ENCODE measurements at places on chromosomes 6 and 20. TPM values are rescaled to one million over a fixed set of nuclear protein-coding genes. Genes with fewer than 3 reads are reported as not detected.

- no peak for DNase-seq
These were observed 634.4 kb downstream of the UTRN start for GRCh38 chr6:144919560-144919959.

DNA sequence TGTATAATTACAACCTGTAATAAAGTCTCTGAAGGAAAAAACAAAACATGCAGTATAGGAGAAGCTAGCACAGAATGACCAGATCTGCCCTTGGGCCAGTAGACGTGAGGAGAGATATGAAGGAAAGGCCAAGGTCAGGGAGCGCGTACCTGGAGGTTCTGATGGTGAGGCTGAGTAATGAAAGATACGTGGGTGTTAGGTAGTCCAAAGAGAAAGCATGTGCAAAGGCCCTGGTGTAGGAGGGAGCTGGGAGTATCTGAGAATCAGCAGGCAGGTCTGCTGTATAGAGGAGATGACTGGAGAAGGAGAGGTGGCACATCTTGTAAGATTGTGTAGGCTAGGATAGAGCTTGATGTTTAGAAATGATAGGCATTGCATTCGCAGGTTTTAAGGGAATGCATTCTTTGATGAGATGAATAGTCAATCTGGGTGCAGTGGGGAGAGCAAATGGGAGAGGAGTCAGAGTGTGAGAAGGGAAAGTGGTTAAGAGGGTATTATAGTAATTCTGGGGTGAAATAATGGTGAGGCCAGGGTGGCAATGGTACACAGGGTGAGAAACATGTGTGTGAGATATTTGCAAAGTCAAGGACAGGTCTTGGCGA lies 15.9 kb upstream of the TFB1M start:
- no peak for DNase-seq

DNA sequence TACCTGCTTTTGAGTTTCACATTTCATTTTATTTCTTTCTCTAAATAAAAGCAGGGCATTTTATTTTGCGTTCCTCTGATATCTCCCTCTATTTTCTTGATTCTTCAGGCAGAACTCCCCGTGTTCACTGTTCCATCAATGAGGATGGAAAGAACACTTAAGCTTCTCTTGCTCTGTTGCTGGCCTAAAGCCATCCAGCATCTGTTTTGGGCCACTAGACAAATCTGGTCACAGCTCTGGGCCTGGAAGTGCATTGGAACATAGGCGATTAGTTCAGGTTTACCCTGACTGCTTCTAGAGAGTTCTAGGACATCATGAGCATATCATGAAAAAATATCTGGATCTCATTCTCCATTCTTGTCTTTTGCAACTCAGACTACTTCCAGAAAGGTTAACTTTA lies 611.2 kb downstream of the UTRN start:
- no peak for DNase-seq

- peak; percentile 27 for DNase-seq
These were observed 48.1 kb downstream of the KCNS1 start for GRCh38 chr20:45052698-45053429.

- DNase-seq, result no peak
These were observed 14.0 kb downstream of the MAP3K7 start for GRCh38 chr6:90572856-90573255.

- DNase-seq, result no peak
These were observed 41.3 kb upstream of the CLDN20 start for GRCh38 chr6:155222506-155222905.

GRCh38 chr6:107533415-107534059 lies 43.6 kb downstream of the SOBP start:
- DNase-seq, result no peak

GRCh38 chr6:56104591-56104990 lies 142.8 kb downstream of the COL21A1 start:
- no peak for DNase-seq

DNA sequence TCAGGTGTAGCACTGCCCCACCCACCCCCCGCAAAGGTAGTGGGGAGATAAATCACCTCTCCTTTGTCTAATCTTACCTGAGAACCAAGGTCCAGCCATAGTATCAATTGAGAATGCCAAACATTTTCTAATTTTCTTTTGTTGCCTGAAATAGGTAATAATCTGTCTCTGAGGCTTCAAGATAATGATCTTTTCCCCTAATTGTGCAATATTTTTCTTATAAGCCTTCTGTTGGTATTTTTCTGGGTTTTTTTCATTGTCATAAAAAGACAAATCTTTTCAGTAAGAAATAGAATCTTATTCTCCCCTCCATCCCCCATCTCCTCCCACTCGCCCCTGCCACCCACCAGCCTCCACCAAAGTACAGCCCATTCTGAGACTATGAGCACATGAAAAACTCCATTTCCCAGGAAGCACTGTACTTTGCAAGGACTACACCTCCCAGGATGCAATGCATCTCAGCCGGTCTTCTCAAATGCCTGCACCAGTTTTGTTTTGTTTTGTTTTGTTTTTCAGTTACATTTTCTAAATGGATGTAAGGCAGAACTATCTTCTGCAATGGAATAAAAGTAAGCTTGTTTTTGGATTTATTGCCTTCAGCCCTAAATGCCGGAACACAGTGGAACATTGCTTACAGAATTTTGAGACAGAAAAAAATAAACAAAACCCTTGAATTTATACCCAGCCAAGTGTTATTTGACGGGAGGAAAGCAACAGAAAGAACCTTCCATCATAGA lies 268.0 kb downstream of the TFAP2A start:
- peak; percentile 53 for DNase-seq

- DNase-seq, result peak; percentile 41
These were observed 146.5 kb upstream of the ZNF217 start for GRCh38 chr20:53739799-53740785.

DNA sequence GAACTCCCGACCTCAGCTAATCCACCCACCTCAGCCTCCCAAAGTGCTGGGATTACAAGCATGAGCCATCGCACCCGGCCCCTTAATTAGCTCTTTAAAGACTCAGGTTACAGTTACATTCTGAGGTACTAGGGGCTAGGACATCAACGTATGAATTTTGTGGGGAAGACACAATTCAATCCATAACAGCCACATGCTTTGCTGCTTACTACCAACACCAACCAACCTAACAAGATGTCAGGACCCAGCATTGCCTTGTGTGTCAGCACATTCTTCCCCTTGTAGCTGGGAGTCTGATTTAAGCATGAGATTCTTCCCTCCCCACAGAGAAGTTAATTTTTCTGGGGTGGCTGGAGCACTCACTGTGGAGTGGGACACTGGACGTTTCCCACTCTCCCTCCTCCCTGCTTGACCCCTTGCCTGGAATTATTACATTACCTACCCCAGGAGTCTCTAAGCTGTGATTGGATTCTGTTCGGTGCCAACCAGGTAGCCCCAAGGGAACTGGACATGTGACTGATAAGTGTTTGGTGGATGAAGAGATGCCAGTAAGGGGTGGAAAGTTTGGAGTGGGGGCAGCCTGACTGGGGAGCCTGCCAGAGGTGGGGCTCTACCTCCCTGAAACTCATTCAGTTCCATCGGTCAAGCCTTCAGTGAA lies 5.6 kb upstream of the PXMP4 start:
- DNase-seq, result no peak

- DNase-seq, result no peak
These were observed 13.6 kb upstream of the SPAG4 start for GRCh38 chr20:35601990-35602389.

DNA sequence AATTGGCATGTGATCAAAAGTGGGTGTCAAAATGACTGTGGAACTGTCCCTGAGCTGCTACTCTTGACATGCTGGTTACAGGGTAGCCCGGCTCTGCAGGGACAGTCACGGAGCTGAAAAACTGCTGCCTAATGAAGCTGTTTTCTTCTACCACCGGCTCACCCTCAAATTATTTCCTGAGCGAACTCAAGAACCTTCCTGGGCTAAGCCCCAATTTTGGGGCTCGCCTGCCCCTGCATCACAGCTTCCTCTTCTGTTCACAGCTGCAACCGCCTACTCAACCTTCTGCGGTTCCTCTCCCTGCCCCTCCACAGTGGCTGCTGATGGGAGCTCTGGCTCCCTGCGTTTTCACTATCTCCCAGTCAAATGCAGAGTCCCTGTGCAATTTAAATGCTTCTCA lies 110.8 kb upstream of the MLN start:
- DNase-seq, result no peak

GRCh38 chr6:83354747-83355146 lies 76.1 kb downstream of the ME1 start:
- no peak for DNase-seq

DNA sequence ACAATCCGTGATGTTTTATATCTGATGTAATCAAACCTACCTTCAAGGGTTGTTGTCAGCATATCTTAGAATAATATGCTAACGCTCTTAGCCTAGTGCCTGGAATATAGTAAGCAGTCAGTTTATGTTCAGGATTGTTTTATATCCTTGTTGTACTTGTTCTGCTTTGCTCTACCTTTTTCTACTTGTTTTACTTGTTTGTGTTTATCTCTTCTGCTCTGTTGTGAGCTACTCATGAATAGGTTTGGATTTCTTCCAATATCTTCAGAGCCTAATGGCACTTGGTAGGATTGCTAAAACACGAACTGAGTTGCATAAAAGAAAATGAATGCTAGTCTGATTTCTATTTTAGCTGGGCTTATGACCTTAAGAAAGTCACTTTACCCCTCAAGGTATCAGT lies 40.1 kb downstream of the DNAH8 start:
- no peak for DNase-seq

GRCh38 chr20:62775206-62775605 lies 21.1 kb upstream of the MRGBP start:
- DNase-seq, result no peak

DNA sequence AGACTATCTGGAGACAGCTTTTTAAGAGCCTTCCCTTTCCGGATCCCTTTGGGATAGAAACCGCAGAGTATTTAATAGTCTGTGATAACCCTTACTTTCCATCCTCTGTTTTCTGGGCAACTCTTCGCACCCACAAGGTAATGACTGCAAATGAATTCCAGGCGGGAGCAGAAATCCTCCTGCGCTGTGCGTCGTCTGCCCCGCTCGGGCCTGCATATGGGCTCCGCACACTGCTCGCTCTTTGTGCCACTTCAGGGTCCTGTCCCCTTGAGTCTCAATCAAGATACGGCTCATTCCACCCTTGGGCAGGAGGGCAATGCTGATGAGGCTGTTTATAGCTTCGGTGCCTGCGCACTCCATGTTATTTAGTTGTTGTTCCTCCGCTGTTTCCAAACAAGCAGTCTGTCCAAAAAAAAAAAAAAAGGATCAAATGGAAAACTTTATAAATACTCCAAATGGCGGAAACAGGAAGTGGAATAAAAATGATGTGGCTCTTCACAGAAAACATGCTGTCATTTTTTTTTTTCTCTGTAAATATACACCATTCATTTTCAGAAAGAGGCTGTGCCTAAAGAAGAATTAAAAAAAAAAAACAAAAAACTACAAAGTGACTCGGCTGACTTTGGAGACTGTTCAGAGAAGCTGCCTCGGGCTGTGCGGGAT lies 169.6 kb upstream of the GMDS start:
- no peak for DNase-seq

GRCh38 chr20:49976542-49976941 lies 6.2 kb upstream of the SNAI1 start:
- DNase-seq, result peak; percentile 48

DNA sequence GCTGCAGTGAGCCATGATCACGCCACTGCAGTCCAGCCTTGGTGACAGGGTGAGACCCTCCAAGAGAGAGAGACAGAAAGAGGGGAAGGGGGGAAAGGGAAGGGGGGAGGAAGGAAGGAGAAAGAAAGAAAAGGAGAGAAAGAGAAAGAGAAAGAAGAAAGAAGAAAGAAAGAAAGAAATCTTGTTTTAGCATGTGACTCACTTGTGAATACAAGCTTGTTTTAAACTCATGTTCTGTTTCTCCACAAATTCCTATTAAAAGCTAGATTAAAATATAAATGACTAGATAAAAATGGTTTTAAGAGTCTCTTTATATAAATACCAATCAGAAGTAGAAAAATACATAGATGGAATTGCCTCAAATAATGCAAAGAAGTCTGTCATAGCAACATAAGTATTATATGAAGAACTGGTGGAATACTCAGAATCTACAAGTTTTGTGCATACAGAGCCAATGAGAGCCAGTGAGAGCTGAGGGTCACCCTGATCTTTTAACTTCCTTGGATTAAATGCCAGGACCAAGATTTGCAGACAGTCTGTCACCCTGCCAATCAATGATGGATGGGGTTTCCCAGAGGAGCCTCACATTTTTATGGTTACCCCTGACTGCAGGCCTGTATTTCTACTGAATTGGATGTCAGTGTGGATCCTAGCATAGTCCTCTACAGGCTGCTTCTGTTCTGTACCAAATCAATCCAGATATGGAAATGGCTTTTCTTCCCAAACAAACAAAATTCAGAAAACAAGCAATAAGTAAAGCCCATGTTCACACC lies 50.8 kb upstream of the LY86 start:
- DNase-seq, result no peak

GRCh38 chr6:163341224-163342061 lies 73.1 kb upstream of the QKI start:
- DNase-seq, result peak; percentile 75

- no peak for DNase-seq
These were observed 13.0 kb downstream of the RPRD1B start for GRCh38 chr20:38046572-38046971.

GRCh38 chr6:117956386-117956785 lies 49.3 kb downstream of the SLC35F1 start:
- no peak for DNase-seq

GRCh38 chr20:47876311-47877088 lies 91.2 kb upstream of the SULF2 start:
- no peak for DNase-seq

GRCh38 chr6:7787137-7787608 lies 61.3 kb downstream of the BMP6 start:
- no peak for DNase-seq

DNA sequence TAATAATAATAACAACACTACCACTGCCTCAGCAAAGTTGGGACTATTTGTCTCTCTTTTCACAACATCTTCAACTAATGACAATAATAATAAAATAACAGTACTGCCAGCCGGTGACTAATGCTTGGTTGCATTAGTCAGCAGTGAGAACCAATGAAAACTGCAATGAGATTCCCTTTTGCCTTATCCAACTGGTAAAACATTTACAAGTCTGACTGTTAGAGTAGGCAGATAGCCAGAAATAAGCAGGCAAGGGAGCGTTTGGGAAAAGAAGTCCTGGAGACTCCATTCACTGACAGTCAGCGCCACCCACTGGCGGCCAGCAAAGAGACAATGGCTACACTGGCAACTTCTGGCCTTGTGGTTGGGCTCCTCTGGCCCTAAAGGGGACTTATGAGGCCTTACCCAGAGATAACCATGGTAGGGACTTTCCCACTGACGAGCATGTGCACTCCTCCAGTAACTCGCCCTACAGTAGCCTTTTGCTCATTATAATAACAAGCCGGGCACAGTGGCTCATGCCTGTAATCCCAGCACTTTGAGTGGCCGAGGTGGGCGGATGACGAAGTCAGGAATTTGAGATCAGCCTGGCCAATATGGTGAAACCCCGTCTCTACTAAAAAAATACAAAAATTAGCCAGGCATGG lies 3.4 kb upstream of the NSFL1C start:
- DNase-seq, result peak; percentile 99

The WFDC12 gene
- not detected for total RNA-seq

The EPHA7 gene
- 0.06 TPM for total RNA-seq

The TCEA2 gene
- total RNA-seq, result 21.7 TPM

The C6orf58 gene
- 0.39 TPM for total RNA-seq

The LY86 gene
- total RNA-seq, result not detected

The LY6G6C gene
- total RNA-seq, result not detected

The SLC32A1 gene
- total RNA-seq, result not detected

The TRIM10 gene
- not detected for total RNA-seq

The DTD1 gene
- total RNA-seq, result 80.6 TPM

The ALDH8A1 gene
- not detected for total RNA-seq

The PAX1 gene
- 0.12 TPM for total RNA-seq

The ERGIC3 gene
- total RNA-seq, result 178 TPM

The ADRM1 gene
- 470 TPM for total RNA-seq

The SNRNP48 gene
- total RNA-seq, result 15.5 TPM

The HSF2 gene
- total RNA-seq, result 38.2 TPM

The NKAIN4 gene
- total RNA-seq, result 10.6 TPM

The MLN gene
- not detected for total RNA-seq
